ENCODE measurements at places on chromosomes 5 and 9.
A peak's percentile ranks its signal among the peaks of the same experiment; 100 is the strongest.

GRCh38 chr9:113922160-113922559 lies 46.1 kb downstream of the ZNF618 start:
- no peak for DNase-seq

DNA sequence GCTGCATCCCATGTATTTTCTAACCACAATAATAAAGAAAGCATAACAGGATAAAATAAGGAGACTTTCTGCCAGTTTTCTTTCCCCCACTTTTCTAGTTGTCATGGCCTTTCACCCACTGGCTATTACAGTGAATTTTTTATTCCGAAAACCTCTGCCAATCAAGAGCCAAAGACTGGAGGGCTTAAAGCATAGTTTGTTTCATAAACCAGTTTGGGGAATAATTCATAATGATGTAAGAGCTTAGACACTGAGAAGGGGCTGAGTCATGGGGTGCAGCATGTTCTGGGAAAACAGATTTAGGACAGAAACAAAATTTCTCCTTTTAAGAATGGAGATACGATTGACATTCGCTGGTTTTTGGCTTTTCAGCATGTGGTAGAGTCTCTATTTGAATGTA lies 4.4 kb upstream of the GLIPR2 start:
- DNase-seq = no peak

DNA sequence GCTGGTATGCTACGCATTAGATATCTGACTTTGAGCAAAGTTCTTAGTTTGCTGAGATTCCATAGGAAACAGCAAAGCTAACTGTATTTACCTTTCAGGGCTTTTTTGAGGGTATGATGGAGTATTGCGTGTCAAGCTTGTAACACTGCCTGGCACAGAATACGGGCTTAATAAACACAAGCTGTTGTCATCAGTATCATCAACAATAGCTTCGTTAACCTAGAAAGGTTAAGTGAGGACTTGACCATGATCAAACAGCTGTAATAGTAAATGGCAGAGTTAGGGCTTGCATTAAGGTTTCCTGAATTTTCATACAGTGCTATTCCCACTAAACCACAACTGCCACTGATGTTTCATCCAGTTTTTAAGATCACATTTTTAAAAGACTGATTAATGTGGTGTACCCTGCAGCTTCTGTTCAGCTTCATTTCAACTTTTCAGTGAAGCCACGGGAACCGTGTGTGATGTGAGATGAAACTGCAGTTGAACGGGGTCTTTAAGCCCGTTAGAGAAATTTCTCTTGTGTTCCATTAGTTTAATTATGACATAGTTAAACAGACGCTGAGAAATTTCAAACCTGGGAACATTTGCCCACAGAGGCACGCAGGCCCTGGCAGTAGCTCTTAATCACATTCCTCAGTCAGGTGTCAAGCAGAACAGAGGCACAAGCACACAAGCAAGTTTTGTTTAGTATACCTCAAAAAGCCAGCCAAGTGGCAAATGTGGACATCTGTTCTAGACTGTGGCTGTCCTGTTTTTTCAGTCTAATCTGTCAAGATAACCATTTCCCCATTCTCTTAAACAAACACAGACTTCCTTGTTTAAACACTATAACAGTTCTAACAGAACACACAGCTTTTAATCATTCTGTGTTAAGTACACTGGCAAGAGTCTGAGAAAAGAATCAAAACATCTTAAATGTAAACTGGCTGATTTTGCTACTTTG lies 147.1 kb downstream of the ZNF608 start:
- DNase-seq = no peak

- DNase-seq = no peak
Measured at GRCh38 chr9:135372501-135373008, 107.0 kb upstream of the PPP1R26 start.

GRCh38 chr5:159503236-159503635 lies 172.9 kb upstream of the IL12B start:
- no peak for DNase-seq

- DNase-seq = no peak
Measured at GRCh38 chr9:120534266-120534665, 45.7 kb downstream of the CDK5RAP2 start.

DNA sequence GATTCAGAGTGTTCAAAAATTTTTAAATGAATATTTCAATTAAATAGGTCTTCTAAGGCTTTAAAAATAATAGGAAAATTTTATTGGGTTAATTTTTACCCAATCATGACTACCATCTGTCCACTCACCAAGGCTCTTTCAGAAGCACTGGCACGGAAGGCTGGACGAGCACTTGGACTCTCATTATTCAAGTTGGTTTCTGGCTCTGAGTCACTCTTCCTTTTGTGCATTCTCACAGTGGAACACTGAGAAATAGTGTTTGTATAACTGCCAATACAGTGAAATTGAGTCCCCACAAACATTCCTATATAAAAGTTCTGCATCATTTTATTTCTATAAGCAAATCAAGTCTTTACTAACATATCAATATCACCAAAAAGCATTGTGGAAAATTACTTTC lies 1149.0 kb downstream of the EFNA5 start:
- DNase-seq = no peak

DNA sequence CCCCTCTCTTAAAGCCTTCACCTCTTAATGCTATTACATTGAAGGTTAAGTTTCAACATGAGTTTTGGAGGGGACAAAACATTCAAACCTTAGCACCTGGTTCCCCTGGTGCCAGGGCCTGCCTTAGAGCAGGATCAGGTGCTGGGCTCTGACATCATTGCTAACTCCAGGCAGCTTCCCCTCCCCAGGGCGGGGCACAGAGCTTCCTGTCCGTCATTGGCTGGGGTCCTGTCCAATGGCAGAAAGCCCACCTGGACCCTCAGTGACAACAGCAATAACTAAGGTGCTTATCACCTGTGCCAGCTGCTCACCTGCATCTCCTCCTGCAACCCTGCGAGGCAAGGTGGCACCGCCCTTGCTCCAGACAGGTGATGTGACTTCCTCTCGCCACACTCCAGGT lies 177.4 kb downstream of the NSG2 start:
- no peak for DNase-seq

DNA sequence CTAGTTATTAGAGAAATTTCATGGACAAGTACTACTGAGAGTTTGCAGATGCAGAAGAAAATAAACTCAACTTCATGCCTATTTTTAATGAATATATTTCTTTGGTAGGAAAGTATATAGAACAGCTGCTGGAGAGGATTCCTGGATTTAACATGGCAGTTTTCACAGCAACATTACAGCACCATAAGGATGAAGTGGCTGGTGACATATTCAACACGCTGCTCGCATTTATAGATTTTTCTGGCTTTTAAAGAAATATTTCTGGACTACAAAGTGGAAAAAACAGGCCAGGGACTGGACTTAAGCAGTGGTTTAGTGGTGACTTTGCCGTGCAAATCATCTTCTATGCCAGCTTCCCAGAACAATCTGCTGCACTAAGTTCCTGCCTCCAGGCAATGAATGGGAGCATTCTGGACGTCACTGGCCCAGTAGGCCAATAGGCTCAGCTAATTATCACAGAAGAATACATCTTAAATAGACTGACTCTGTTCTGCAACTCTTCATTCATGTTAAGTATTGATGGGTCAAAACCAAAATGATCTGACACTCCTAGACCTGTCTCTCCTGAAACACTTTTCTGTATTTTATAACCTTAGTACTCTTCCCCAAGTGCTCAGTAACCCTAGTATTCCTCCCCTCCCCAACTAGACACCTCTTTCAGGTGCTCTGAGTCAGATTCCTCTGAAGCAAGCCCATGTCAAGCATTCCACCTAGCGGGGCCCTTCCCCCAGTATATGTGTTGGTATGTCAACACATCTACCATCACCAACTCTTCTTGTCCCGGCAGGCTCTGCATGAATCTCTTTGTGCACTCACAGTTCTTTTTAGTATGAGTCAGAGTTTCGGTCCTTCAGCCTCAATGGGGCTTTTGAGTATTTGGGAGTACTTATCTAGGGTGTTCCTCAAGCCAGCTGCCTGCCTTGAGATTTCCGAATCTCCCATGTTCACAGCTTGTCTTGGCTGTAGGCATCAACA lies 625.5 kb downstream of the CHSY3 start:
- DNase-seq = no peak

- no peak for DNase-seq
Measured at GRCh38 chr5:111173476-111173875, 50.7 kb upstream of the CAMK4 start.

DNA sequence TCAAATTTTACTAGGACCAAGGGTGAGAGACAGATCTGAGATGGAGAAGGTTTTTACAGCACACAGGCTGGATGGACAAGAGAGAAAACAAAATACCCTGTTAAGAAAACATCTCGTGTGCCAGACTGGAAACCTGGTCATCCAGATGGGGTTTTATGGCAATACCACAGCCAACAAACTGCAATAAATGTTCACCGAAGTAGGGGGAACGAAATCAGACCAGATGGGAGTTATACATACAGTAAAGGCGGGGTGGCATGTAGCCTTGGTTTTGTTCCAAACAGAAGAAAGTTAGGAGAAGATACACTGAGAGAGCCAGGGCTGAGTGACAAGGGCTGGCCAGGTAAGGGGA lies 63.3 kb downstream of the DCP2 start:
- no peak for DNase-seq

DNA sequence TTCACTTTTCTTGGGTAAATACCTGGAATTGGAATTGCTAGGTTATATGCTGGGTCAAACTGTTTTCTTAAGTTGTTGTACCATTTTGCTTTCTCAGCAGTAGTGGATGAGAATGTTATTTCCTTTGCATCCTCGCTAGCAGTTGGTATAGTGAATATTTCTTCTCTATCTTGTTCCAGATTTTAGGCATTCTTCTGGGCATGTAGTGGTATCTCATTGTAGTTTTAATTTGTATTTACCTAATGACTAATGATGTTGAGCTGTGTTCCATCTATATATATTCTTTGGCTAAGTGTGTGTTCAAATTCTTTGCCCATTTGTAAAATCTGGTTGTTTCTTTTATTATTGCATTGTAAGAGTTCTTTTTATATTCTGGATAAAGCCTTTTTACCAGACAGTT lies 333.3 kb downstream of the MAT2B start:
- DNase-seq = no peak

- peak; percentile 48 for DNase-seq
Measured at GRCh38 chr9:15142878-15143534, 164.0 kb downstream of the TTC39B start.

- no peak for DNase-seq
Measured at GRCh38 chr9:5719100-5719926, 90.4 kb downstream of the RIC1 start.

DNA sequence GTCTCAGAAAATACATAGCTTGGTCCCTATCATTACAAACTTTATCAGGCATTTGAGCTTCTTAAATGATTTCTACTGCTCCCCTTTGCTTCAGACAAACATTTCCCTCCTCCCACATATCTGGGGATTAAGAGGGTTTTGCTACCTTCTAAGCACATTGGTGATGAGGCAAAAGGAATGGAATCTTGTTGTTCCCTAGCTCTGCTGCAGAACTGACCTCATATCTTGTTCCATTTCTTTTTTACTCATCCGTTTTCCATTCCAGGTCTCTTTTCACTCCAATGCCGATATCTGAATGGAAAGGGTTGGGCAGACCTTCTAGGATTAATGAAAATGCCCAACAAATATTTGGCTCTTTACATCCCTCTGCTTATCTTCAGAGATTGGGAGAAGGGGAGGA lies 444.6 kb downstream of the ZNF608 start:
- no peak for DNase-seq
